T-helper 1 cell (primary cell): ENCODE measurements at places on chromosomes 6 and 20.

- no peak for DNase-seq
Observed at GRCh38 chr20:5170341-5170740, 43.5 kb downstream of the CDS2 start.

DNA sequence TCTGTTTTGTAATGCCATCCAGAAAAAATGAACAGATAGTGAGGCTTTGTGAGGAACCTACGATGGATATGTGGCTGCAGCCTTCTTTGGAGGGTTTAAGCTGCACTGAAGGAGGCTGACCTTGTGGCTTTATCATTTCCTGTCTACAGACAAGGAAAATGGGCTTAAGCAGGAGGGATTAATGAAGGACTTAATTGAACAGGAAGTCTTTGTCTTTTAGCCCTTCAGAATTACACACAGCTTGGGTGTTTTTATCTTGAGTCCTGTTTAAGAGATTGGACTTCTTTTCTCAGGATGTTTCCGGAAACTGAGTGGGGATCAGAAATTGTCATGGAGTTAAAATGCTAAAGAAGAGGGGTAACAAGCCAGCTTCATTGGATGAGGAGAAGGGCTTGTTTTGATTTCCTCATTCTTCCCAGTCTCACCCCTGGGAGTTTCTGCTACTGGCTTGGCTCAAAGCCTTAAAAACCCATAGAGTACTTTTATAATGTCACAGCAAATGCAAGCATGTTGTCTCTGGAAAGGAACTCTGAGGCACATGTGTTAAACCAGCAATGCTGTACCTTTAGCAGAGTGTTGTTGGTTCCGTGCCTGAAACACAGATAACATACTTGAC, 193.6 kb downstream of the JARID2 start:
- no peak for DNase-seq

- no peak for DNase-seq
Observed at GRCh38 chr6:42236030-42236429, 18.4 kb upstream of the MRPS10 start.

GRCh38 chr6:151096255-151096612, 143.5 kb upstream of the AKAP12 start:
- DNase-seq = no peak

DNA sequence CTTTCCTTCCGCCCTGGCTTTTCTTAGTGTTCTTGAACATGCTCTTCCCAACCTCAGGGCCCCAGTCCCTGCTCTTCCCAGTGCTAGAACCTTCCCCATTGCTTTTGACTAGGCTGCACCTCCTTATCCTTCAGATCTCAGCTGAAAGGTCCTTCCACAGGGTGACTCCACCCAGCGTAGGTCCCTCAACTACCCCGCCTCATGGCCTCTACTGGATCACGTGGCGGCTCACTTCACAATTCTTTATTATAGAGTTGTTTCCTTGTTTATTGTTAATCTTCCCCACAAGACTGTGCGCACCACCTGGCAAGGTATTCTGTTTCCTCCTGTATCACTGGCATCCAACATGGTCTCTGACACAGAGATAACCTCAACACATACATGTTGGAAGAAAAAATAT, 31.2 kb downstream of the TTLL9 start:
- DNase-seq = no peak

DNA sequence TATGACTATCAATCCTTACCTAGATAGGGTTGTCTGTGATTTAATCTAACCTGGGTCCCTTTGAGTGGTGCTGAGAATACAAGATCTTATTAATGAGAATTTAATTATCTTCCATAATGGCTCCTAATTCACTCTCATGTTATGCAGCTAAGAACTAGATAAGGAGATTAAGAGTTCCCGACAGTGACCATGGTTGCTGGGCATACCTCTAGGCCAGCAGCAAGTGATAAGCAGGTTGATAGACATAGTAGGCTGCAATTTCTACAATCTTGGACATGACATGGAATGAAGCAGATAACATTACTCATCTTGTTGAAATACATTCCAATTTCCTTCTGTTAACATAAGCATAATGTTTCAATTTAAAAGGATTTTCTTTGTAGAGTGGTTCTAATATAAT, 27.1 kb downstream of the SPACA1 start:
- no peak for DNase-seq

DNA sequence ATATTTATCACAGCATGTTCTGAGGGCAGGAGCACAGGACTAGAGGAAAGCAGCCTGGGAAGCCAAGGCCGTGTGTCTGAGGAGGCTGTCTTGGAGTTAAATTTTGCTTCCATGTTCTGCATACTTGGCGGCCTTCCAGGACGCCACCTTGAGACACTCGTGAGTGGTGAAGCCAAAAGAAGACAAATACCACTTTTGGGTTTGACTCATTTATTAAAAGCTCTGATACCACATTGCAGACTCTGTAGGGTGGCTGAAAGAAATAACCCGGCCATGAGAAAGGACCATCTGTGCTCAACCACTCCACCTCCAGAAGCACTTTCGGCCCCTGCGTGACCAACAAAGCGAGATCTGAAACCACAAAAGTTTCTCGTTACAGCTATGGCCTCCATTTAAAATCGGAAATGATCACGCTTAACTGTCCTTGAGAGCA, 120.0 kb downstream of the TMEM242 start:
- no peak for DNase-seq

DNA sequence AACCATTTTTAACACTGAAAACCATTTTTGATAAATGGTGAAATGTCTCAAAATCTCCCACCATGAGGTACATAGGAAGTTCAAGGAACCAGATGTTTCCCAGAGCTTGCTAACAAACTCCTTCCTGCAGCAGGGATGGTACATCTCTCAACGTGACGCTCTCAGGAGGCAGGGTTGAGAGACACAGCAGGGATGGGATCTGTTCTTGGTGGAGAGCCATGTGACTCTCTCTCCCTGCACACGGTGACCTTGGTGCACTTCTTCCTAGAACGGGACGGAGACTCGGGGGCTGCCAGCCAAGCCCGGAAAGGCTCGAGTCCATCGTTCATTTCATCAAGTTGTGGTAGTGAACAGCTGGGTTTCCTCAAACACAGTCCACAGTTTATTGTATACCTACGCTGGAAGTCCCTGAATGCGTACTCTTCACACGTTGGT, 94.2 kb downstream of the FAM50B start:
- no peak for DNase-seq
